ENCODE measurements at places on chromosomes 3 and 15.
A peak's percentile ranks its signal among the peaks of the same experiment; 100 is the strongest.

GRCh38 chr3:107956991-107957900 is 133.6 kb downstream of the CD47 start:
- no peak for DNase-seq

- peak; percentile 5 for DNase-seq
Measured at GRCh38 chr15:50798684-50799083, 33.2 kb upstream of the SPPL2A start.

DNA sequence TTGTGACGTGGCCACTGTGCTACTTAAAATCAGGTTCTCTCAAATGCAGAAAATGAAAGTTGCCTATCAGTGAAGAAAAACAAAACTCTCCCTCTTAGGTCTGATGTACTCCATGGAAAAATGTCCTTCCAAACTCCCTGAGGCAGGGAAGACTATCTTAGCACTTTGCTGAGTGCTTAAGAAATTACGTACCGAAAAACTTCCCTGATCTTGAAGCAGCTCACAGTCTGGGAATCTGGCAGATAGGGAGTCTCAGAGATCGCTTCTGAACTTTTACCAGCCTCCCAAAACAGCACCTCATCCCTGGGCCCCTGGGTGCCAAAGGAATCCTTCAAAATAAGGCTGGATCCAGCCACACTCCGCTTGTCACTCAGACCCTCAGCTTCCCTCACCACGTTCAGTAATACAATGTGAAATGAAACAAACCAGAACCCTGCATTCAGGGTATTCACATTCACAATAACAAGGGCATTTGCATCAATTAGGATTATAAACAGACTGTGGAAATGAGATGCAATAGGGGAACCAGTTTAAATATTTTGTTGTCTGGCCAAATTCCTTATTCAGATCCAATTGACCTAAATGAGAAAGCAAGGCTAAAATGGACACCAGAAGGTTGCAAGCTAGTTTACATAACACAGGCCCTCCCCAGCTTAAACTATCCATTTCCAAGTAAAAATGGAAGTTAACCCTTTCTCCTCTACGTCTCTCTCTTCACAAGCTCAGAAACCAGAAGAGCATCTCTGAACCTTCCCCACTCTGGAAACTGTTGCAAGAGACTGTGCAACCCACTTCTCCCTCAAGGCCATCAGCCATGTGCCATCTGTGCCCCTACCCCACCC is 20.9 kb downstream of the OSBPL10 start:
- no peak for DNase-seq

DNA sequence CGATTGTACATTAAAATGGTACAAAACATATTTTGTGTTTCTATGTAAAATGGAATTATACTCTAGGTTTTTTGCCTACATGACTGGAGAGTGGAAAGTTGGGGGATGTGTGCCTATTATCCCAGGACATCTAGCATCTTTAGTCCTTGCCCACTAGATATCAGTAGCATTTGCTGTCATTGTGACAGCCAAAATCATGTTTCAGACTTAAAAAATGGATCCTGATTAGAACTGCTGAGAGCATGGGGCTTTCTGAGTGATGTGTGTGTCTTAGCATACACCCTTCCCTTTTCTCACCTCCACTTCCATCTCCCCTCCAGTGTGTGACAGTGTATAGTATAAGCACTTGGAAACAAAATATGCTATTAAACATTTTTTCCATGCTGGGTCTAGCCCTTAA is 13.3 kb downstream of the ARMC8 start:
- DNase-seq = no peak

- no peak for DNase-seq
Measured at GRCh38 chr3:132406587-132406986, 10.7 kb upstream of the DNAJC13 start.

GRCh38 chr15:51759557-51760070 is 8.2 kb downstream of the TMOD2 start:
- DNase-seq = peak; percentile 33

GRCh38 chr15:80404057-80404760 is at the start of gene ARNT2:
Gene ARNT2, plus strand, starts transcription at chr15:80404382. Its CDS starts 134 bp downstream, at chr15:80404516.
- DNase-seq = no peak

- no peak for DNase-seq
Measured at GRCh38 chr3:196193736-196194541, 17.3 kb downstream of the ZDHHC19 start.

DNA sequence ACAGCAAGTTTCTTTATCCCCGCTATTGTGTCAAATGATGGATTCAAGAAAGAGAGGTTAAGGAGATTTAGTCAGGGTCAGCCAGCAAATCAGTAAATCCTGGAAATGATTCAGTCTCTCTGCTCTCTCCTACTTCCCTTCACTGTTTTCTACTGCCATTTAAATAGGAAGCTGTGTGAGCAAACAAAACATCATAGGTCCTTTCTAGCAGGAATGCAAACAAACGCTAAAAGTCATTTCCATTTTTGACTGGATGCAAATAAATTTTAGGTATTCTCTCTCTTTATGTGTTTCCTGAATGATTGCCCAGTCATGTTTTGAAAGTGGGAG is 299.4 kb upstream of the RORA start:
- no peak for DNase-seq

GRCh38 chr3:41208507-41209220 is 9.4 kb downstream of the CTNNB1 start:
- DNase-seq = no peak

- DNase-seq = peak; percentile 41
Measured at GRCh38 chr3:151871639-151872468, 1.6 kb upstream of the SUCNR1 start.

GRCh38 chr15:54045397-54045796 is 67.2 kb downstream of the UNC13C start:
- no peak for DNase-seq

DNA sequence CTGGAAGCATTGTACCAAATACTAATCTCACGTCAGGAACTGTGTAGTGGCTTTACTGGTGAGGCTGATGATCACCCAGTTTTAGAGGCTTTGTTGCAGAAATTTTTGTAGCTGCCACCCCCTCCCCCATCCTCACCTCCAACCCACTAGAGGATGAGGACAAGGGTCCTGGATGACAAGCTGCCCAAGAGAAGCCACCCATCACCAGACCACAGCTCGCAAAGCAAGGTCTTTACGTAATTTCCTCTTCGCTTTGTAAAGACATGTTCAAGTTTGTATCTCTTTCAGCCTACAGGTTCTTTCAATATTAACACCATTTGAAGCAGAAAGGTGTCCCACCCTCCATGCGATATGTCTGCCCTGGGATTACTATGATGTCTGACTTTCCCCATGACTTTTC is 74.2 kb downstream of the LDHAL6B start:
- DNase-seq = no peak

DNA sequence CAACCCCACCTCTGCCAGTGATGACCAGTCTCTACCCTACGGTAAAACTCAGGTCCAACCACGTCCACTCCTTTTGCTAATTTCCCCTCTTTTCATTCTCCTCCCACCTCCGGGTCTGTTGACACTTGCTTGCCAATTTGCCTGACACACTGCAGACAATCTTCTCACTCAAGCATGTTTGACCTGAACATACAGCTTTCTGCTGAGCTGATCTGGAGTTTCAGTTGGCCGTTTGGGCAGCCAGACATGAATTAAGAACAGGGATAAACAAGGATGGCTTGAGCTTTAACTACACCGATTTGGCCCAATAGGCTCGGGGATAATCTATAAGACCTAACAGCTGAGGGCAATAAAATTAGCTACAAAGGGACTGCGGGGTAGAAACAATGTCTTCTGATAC is 758.6 kb upstream of the CFAP20DC start:
- DNase-seq = no peak

- no peak for DNase-seq
Measured at GRCh38 chr3:195583831-195584542, at the start of gene APOD. Gene APOD, minus strand, starts transcription at chr3:195583940. Its CDS starts 4,479 bp downstream, at chr3:195579461.

DNA sequence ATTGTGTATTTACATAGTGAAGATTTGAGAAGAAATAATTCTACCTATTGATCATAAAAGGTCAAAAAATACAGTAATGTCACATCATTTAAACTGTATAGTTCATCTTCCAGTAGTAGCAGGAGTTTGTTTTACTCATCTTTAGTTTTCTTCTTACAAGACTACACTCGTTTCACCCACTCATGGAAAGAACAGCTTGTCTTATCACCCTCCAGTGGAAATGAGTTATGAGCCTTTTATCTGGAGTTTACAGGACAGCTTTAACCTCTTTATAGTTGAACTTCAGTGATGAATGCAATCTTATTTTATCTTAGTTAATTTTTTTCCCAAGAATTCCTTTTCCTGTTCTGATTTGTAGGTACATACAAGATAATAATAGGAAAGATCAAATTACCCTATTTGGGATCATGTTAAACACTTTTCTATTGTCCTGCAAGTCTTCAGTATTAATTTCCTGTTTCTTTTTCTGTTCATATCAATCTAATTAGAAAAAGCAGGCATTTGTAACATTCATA is 36.8 kb downstream of the RBMS3 start:
- no peak for DNase-seq

DNA sequence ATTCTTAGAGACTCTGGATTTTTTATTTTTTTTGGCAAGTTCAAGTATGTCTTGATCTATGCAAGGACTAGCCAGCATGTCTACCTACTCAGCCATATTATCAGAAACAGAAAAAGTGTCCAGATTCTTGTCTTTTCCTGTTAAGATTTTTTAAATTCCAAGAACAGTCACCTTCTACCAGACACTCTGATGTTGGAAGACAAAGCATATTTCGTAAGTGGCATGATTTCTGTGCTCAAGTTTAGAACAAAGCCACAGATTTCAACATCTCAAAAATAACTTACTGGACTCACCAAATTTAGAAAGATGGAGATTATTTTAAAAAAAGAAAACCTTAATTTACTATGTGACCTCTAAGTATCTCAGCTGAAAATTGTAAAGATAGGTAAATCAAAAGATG is 61.9 kb downstream of the GOLGA6L7 start:
- no peak for DNase-seq

DNA sequence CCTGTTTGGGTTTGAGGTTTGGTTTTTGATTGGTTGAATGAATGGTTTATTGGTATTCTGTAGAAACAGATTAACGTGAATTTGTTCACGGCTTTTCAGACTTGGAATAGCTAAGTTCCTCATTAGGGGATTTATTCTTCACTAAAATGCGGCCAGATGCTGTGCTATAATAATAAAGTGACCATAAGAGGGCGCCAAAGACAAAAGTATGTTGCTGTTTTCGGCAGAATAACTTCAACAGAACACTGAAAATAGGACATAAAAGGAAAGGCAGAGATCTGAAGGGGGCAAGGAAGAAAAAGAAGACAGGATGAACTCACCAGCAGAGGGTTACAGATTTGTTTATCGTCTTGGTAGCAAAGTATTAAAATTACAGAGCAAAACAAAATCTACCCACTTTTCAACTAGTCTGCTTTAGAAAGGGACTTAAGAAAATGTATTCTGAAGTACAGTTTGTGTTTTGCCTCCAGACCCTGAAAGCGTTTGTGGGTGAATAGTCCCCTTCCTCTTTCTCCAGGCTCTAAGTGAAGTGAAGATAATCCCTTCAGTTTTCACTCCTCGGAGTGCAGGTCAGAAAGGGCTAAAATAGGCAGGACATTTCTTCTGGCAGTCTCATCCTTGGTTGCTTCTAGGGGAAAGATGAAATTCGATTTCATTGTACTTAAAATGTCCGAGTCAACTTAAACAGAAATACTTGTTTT is 147.6 kb downstream of the IL20RB start:
- peak; percentile 73 for DNase-seq

DNA sequence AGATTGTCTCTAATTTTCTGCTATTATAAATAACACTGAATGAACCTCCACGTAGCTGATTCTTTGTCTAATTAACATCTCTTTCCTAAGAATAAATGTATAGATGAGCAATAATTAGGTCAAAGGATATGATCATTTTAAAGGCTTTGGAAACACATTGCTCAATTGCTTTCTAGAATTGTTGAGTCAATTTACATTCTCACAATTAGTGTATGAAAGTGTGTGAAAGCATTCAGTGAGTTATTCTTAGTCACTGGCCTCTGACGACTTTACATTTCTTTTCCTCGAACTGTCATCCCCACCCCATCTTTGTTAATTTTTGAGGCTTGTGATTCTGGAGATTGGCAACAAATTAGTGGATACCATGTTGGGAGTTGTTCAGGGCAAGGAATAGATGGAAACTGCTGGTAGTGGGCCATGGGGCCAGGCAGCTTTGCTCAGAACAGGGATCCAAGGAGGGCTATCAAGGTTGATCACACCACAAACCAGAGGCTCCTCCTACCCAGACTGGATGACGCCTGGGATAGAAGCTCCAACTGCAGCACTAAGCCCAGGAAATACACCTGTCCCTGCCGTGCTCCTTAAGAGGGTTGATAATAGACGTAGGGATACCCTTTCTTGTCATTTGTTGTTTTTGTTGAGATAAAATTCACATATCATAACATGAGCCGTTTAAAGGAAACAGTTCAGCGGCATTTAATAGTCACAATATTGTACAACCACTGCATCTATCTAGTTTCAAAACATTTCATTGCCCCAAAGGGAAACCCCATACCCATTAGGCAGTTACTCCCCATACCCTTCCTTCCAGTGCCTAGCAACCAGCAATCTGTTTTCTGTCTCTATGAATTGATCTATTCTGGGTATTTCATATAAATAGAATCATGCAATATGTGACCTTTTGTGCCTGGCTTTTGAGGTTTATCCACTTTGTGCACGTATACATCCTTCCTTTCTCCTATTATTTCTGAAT is 27.9 kb downstream of the EIF1B start:
- peak; percentile 62 for DNase-seq

GRCh38 chr3:198048445-198048844 is 88.4 kb downstream of the LMLN start:
- no peak for DNase-seq

DNA sequence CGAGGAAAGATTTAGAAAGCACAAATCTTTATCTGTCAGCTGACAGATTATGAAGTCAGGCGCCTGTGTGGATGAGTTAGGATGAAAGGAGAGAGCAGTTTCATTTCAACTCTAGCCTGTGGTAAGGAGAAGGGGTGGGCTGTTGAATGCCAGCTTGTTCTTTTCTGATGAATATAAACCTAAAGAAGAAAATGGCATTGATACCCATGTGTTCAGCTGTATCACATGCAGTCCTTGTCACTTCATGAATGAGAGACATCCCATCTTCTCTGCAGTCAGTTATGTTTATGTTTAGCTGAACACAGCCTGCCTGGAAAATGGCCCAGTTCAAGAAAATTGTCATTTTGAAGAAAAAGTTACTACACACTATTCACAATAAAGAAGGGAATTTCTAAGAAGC is 345.7 kb upstream of the RBMS3 start:
- peak; percentile 26 for DNase-seq

DNA sequence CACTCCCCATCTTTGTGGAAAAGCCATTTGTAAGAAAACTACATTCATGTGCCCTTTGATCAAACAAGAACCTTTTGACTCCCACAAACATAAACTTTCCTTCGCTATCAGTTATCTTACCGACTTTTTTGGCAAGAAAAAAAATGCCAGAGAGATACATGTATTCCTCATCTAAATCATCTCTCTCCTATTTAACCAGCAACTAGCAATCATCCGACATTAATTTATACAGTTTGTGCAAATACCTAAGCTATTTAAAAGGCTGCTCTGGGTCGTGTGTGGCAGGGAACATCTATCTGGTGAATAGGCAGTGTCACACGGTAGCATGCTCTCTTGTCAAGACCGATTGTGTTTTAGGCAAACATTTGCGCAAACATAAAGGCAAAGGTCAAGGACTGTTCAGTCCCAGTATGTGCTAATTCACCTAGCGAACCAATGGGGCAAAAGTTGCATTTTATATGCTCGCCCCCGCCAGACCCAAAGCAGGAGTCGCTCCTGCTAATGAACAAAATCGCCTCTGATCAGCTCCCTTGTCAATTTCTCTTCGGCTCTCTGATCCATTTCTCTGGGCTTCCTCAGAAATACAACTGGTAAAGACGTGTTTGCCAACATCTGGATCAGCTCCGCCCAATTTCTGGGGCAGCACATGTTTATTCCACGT is 37.7 kb downstream of the ZIC4 start:
- DNase-seq = no peak

GRCh38 chr15:96125721-96126415 is 204.6 kb upstream of the NR2F2 start:
- no peak for DNase-seq
